ENCODE measurements at places on chromosomes 5 and 9. TPM values are rescaled to one million over a fixed set of nuclear protein-coding genes. Genes with fewer than 3 reads are reported as not detected.

NR5A1 gene
- not detected for total RNA-seq

SPATA31C1 gene
- total RNA-seq = not detected

IFNK gene
- total RNA-seq = not detected

WDR38 gene
- not detected for total RNA-seq

IFNA6 gene
- total RNA-seq = not detected

PCDHA5 gene
- total RNA-seq = under 0.01 TPM

NTNG2 gene
- 4.2 TPM for total RNA-seq

DRD1 gene
- total RNA-seq = not detected

SLC34A1 gene
- not detected for total RNA-seq

TRIM7 gene
- 0.69 TPM for total RNA-seq

TTC39B gene
- total RNA-seq = 10.9 TPM

LCN12 gene
- total RNA-seq = 0.51 TPM

AKNA gene
- total RNA-seq = 6.3 TPM

SLC25A2 gene
- 0.30 TPM for total RNA-seq

RGP1 gene
- 21.2 TPM for total RNA-seq

SHOC1 gene
- 0.09 TPM for total RNA-seq

CSNK1A1 gene
- total RNA-seq = 556 TPM

KCNMB1 gene
- 0.05 TPM for total RNA-seq

ANKRD55 gene
- under 0.01 TPM for total RNA-seq

SLC1A3 gene
- total RNA-seq = 14.3 TPM

MARCOL gene
- not detected for total RNA-seq

DHX29 gene
- 44.7 TPM for total RNA-seq

SPEF2 gene
- total RNA-seq = 3.6 TPM

PRR16 gene
- total RNA-seq = 1.8 TPM

RMRP gene
- total RNA-seq = 680 TPM

RNF44 gene
- total RNA-seq = 2.1 TPM

LHX2 gene
- total RNA-seq = not detected

SPACA9 gene
- 2.4 TPM for total RNA-seq

NUTM2G gene
- total RNA-seq = not detected

PDE8B gene
- not detected for total RNA-seq

ZDHHC21 gene
- 16.6 TPM for total RNA-seq

FST gene
- total RNA-seq = 12.9 TPM

CRB2 gene
- not detected for total RNA-seq

TLX3 gene
- total RNA-seq = not detected

SLC45A2 gene
- total RNA-seq = not detected

SLC46A2 gene
- total RNA-seq = not detected

CXXC5 gene
- total RNA-seq = 63.5 TPM

SH3PXD2B gene
- 51.0 TPM for total RNA-seq

TICAM2 gene
- total RNA-seq = 5.0 TPM

DOK3 gene
- 8.4 TPM for total RNA-seq

HAVCR1 gene
- not detected for total RNA-seq

GNA14 gene
- total RNA-seq = not detected

NRARP gene
- total RNA-seq = 0.30 TPM

AHRR gene
- 10.7 TPM for total RNA-seq

SHISAL2B gene
- not detected for total RNA-seq

SOX30 gene
- total RNA-seq = not detected

MSMP gene
- total RNA-seq = 0.30 TPM

SSBP2 gene
- total RNA-seq = 14.7 TPM

SPTLC1 gene
- 123 TPM for total RNA-seq

SARDH gene
- 18.4 TPM for total RNA-seq

PCDHGA3 gene
- total RNA-seq = 2.1 TPM

All from smooth muscle cell of the umbilical artery (primary cell).